ENCODE measurements at places on chromosomes 3 and 15. TPM values are rescaled to one million over a fixed set of nuclear protein-coding genes. Genes with fewer than 3 reads are reported as not detected.

Gene GYG1
- total RNA-seq = 32.6 TPM

Gene SOX14
- not detected for total RNA-seq

Gene ZNF592
- total RNA-seq = 51.9 TPM

Gene GPR27
- total RNA-seq = 1.0 TPM

Gene SLC28A1
- not detected for total RNA-seq

Gene PRR23C
- total RNA-seq = not detected

Gene ARGFX
- not detected for total RNA-seq

Gene RHCG
- not detected for total RNA-seq

Gene KCNAB1
- not detected for total RNA-seq

Gene NPAP1
- not detected for total RNA-seq

Gene LNP1
- 1.2 TPM for total RNA-seq

Gene SLC9C1
- total RNA-seq = not detected

Gene CD80
- 7.2 TPM for total RNA-seq

Gene SLC25A20
- total RNA-seq = 40.6 TPM

Gene NEIL1
- 2.2 TPM for total RNA-seq

Gene GLDN
- not detected for total RNA-seq

Gene TAGLN3
- total RNA-seq = 0.47 TPM

Gene ZNF501
- 1.5 TPM for total RNA-seq

Gene ERICH6
- total RNA-seq = 0.50 TPM

Gene PDZRN3
- total RNA-seq = not detected

Gene TADA3
- total RNA-seq = 82.3 TPM

Gene STARD5
- 5.7 TPM for total RNA-seq

Gene GCSAM
- total RNA-seq = 9.3 TPM

Gene SPATA12
- not detected for total RNA-seq

Gene KIF23
- 77.8 TPM for total RNA-seq

Gene PAQR5
- total RNA-seq = not detected

Gene CASR
- 0.06 TPM for total RNA-seq

Gene COX5A
- 239 TPM for total RNA-seq

Gene ACKR4
- total RNA-seq = not detected

Gene MYO5C
- total RNA-seq = 2.4 TPM

Gene KNG1
- total RNA-seq = not detected

Gene MAPK6
- total RNA-seq = 23.4 TPM

Gene WNT5A
- not detected for total RNA-seq

Gene LMCD1
- 1.1 TPM for total RNA-seq

Gene ICE2
- 70.0 TPM for total RNA-seq

Gene CHL1
- total RNA-seq = not detected

Gene MED12L
- total RNA-seq = 0.35 TPM

Gene CFAP100
- not detected for total RNA-seq

Gene DZIP1L
- 0.40 TPM for total RNA-seq

Gene LSAMP
- total RNA-seq = not detected

Gene ARHGEF26
- total RNA-seq = 0.06 TPM

Gene LRRK1
- total RNA-seq = 0.40 TPM

Gene CYP8B1
- total RNA-seq = not detected

Gene LDHAL6B
- not detected for total RNA-seq

Gene HTR3E
- total RNA-seq = not detected

Gene DUOXA2
- not detected for total RNA-seq

Gene NANOGP8
- not detected for total RNA-seq

Gene CRYGS
- 4.5 TPM for total RNA-seq

Gene CCR4
- total RNA-seq = 60.3 TPM

Gene FAM227B
- 3.0 TPM for total RNA-seq

Gene SERINC4
- 0.37 TPM for total RNA-seq

Gene CHRNA7
- not detected for total RNA-seq
